Ovary (tissue), 10 donors: ENCODE measurements at places on chromosomes 12 and 14. TPM values are rescaled to one million over a fixed set of nuclear protein-coding genes. Genes with fewer than 3 reads are reported as not detected.

DNA sequence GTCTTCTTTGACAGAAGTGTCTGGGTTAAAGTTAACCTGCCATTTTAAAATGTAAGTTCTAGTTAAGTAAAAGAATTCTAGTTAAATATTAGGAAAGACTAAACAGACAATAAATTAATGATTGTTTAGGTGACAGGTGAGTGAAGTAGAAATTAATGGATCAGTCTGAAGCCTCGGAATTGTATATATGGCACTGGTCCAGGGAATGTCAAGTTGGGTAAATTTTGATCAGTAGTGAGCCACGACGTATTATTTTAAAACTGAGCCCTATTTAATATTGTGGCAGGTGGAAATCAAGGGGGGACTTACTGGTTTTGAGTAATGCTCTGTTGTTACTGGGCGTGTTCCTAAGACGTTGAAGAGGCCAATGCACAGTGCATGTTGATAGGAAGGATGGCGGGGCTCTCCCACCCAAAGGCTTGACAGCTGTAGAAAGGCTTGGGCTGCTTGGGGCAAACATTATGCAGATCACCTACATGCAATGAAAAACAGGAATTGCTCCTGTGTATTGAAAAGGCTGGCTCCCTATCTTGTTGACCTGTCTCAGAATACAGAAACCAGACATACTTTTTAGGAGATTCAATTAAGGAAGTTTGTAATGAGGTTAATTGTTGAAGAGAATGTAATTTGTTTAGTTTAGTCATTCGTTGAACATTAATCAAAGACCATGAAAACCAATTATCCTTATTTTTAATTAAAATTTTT lies 5.9 kb upstream of the PPFIBP1 start:
- no peak for DNase-seq

PMCH gene
- total RNA-seq = not detected

GAS2L3 gene
- total RNA-seq = 1.7 TPM

GRCh38 chr14:99043267-99043615 lies 228.8 kb downstream of the BCL11B start:
- no peak for DNase-seq

IRAK4 gene
- total RNA-seq = 12.9 TPM

CD69 gene
- 7.8 TPM for total RNA-seq

GRCh38 chr14:37047226-37047625 lies 125.2 kb downstream of the SLC25A21 start:
- no peak for DNase-seq
